Hypothalamus (tissue), 51 donors: ENCODE measurements at places on chromosomes 1 and 21.

DNA sequence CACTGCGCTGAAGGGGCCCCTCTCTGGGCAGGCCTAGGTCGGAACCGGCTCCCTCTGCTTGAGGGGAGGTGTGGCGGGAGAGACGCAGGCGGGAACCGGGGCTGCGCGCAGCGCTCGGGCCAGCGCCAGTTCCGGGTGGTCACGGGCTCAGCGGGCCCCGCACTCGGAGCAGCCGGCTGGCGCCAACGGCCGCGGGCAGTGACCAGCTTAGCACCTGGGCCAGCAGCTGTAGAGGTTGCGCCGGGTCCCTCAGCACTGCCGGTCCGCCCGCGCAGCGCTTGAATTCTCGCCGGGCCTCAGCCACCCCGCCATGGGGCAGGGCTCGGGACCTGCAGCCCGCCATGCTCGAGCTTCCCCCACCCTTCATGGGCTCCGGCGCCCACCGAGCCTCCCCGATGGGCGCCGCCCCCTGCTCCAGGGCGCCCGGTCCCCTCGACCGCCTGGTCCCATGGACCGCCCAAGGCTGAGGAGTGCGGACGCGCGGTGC, 254.6 kb downstream of the COL11A1 start:
- no peak for DNase-seq

- no peak for DNase-seq
Measured at GRCh38 chr1:36481771-36482723, 666 bp downstream of the CSF3R start.

DNA sequence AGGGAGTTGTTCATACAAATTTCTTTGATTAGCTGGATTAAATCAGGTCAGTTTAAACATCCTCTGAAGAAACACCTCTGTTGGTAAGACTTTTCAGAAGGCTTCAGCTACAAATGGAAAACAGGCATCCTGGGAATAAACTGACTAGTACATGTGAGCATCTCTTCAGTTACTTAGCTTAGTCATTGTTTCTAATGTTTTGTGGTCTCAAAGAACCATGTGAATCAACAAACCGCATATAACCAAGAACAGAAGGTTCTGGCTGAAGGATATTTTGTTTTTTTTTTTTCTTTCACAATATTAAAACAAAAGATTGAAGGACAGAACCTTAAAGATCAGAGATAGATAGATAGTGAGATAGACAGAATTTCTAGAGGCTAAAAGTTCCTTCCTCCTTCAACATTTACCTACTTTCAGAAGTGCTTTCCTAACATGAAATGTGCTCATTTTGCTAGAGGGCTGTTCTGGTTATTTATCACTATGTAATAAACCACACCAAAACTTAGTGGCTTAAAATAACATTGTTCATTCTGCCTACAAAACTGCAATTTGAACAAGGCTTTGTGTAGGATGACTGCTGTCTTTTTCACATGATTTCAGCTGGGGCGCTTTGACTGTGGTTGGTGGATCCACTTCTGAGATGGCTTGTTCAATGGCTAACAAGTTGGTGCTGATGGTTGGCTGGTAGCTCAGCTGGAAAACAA, 119.8 kb upstream of the PTGFR start:
- no peak for DNase-seq

DNA sequence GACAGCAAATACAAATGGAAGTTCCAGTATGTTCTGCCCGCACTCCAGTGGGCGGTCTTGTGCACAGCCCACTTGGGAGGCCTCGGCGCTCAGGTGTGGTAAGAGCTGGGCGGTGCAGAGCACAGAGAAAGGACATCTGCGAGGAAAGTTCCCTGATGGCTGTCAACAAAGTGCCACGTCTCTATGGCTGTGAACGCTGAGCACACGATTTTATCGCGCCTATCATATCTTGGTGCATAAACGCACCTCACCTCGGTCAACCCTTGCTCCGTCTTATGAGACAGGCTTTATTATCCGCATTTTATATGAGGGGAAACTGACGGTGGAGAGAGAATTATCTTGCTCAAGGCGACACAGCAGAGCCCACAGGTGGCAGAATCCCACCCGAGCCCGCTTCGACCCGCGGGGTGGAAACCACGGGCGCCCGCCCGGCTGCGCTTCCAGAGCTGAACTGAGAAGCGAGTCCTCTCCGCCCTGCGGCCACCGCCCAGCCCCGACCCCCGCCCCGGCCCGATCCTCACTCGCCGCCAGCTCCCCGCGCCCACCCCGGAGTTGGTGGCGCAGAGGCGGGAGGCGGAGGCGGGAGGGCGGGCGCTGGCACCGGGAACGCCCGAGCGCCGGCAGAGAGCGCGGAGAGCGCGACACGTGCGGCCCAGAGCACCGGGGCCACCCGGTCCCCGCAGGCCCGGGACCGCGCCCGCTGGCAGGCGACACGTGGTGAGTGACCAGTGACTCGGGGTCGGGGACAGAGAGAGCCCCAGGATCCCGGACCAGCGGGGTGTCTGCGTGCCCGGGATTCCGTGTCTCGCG, at the start of gene IL12RB2:
Gene IL12RB2, plus strand, starts transcription at position 623 of the 810 bp plus-strand sequence. CDS start 12,496 bp downstream, outside the sequence.
- DNase-seq = no peak

DNA sequence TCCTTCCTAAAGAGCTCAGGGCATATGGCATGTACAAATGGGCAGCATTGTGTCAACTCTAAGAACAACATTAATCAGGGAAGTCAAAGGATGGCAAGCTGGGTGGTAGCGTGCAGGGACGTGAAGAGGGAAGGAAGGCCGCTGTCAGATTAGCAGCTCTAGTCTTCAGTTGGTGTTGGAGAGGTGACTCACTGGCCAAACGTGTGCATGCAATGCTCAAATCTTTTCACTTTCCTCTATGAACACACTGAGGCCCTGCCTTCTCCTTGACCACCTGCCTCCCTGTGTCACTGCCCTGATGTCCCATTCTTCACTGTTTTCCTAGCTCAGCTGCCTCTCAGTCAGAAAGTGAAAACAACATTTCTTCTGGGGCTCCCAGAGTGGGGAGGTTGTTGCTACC, 5.9 kb upstream of the PIGR start:
- no peak for DNase-seq

DNA sequence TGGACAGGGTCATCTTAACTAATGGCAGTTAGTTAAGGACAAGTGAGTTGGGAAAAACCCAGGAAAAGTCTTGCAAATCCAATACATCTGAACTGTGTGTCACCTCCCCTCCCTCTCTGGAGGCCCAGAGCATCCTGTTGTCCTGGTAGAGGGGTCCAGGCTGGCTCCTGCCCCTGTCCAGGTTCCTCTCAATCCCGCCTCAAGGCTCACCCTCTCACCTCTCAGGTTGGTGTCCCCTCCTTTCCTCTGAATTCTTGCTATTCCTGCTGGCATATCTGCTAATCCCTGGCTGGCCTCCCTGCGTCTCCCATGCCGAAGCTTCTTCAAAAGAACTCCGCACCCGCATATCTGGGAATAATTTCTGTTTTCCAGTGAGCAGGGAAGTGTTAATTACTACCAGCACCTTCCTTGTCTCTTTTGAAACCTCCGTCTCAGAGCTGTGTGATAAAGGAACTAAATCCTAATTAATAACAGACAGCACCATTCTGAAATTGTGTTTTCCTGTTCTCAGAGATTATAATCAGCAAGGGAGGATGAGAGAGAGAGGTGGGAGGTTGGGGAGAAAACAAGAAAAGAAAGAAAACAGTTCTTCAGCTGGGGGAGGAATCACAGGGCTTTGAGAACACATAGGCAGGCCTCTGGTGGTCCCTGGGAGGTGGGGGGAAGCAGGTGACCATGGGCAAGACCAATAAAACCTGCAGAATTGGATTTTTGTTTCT, 568.0 kb downstream of the PTPRU start:
- no peak for DNase-seq

GRCh38 chr1:94422115-94422820, 4.1 kb downstream of the ABCD3 start:
- no peak for DNase-seq

- DNase-seq = no peak
Measured at GRCh38 chr21:41887667-41888066, 8.5 kb upstream of the PRDM15 start.

DNA sequence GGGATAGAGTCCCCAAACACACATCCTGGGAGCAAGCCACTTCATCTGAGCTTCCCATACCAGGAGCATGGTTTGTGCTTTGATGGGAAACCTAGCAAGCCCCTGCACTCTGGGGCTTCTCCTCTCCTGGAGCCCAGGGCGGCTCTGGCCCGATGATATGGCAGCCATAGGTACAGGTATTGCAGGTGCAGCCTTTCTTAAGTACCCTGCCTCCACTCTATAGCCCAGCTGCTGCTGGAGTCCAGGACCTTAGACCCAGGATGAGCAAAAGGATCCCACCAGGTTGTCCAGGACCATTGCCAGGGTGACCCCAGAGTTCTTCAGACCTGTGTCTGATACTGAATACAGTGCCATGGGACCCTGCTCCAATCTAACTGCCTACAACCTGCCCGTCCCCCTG, 4.2 kb downstream of the C1orf226 start:
- DNase-seq = no peak

GRCh38 chr1:183126000-183126366, 60.1 kb upstream of the LAMC2 start:
- DNase-seq = no peak

DNA sequence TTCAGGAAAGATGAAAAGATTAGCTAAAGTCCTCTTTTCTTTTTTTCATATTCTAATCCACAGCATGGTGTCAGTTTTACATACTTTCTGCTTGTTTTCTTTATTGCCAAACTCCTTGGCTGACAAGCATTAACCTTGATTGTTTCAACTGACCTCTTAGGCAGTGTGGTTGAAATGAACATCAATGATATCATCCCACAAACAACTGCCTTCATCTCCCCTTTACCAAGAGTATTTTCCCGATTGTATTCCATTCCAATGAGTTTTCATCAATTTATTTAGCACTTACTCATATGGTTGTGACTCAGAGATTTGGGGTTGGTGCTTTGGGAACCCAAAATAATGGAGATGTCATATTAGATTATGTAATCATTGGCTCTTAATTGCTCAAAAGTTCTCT, 71.8 kb downstream of the SPAG17 start:
- DNase-seq = no peak

- no peak for DNase-seq
Measured at GRCh38 chr1:227323967-227324268, 5.6 kb upstream of the CDC42BPA start.

DNA sequence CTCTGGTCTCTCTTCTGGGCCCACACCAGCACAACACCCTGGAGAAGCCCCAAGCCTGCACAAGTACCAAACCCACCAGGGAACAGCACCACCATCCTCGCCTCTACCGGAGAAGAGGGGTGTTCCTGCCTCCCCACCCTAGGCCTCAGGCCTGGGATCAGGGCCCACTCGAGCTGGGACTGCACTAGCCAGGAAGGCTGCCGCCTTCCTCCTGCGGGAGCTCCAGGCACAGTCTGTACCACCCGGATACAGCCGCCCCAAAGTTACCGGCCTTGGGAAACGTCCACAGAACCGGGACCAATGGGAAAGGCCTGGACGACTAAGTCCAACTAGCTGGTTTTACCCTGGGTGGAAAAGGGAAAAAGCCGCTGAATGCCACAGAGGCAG, 3.4 kb downstream of the TAL1 start:
- DNase-seq = no peak

GRCh38 chr21:42439284-42440186, 35.8 kb downstream of the UBASH3A start:
- no peak for DNase-seq

DNA sequence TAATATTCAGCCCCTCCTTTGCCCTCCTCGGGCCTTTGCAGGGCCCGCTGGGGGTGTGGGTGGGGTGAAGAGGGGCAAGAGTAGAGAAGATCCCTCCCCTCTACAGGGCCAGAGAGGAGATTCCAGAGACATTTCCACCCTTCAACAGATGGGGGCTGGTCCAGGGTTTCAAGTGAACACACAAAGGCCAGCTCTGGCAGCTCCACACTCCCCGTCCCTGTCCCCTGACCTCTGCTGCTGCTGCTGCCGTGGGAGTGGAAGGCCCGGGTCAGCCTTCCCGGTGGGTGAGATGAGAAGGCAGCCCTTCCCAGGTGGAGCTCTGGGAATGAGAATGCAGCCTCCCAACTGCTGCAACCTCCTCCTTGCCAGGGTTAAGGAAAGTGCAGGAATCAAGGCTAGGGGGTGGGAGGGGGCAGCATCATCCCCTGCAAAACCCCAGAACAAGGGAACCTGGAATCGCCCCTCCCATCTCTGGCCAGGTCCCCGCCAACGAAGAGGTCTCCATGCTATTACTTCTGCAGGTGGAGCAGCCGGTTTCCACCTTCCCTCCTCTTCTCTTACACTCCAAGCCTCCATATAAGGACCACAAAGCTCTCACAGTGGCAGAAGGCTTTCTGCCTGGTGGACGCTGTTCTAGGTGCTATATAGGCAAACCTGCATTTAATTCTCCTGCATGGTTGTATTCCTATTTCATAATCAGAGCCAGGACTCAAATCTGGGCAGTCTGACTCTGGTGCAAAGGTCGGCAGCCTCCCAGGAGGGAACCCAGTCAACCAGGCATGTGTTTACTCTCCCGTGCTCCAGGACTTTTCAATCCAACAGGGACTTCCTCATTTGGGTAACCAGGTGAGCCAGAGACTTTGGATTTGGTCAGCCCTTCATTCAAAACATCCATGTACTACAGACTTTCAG, 22.9 kb upstream of the ARHGEF10L start:
- no peak for DNase-seq

DNA sequence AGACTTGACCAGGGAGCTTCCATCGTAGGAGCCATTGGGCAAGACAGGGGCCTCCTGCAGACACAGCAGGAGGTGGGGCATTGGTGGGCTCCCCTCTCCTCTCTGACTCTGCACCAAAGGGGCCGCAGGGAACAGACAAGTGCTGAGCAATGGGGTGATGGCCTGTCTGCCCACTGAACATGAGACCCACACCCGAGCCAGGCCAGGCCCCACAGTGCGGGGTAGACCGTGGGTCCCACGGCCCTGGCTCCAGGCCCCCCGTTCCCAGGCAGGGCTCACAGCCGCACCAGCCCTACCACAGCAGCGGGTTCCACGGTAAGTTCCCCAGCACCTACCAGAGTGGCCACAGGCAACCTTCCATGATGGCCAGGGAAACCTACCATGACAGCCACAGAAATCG, 45.9 kb downstream of the CHD5 start:
- no peak for DNase-seq

- DNase-seq = peak; percentile 77
Measured at GRCh38 chr1:180927841-180928240, 15.1 kb downstream of the KIAA1614 start.

DNA sequence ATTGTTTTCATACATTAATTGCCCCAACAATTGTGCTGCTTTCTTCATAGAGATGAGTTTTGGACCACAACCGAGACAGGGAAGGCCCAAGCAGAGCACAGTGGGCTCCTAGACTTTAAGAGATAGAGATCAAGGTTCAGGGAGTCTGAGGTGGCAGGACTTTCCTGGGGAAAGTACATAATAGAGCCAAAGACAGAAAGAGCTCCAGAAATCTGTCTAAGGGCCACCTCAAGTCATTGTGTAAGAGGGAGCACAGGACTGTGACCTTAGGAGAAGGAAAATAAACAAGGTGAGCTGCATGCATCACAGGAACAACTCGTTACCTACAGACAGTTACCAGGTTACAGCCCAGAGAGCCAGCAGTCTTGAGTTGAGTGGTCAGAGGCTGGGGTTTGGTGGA, 41.3 kb upstream of the CR2 start:
- DNase-seq = no peak
